ENCODE measurements at places on chromosomes 12 and 14. TPM values are rescaled to one million over a fixed set of nuclear protein-coding genes. Genes with fewer than 3 reads are reported as not detected.

DNA sequence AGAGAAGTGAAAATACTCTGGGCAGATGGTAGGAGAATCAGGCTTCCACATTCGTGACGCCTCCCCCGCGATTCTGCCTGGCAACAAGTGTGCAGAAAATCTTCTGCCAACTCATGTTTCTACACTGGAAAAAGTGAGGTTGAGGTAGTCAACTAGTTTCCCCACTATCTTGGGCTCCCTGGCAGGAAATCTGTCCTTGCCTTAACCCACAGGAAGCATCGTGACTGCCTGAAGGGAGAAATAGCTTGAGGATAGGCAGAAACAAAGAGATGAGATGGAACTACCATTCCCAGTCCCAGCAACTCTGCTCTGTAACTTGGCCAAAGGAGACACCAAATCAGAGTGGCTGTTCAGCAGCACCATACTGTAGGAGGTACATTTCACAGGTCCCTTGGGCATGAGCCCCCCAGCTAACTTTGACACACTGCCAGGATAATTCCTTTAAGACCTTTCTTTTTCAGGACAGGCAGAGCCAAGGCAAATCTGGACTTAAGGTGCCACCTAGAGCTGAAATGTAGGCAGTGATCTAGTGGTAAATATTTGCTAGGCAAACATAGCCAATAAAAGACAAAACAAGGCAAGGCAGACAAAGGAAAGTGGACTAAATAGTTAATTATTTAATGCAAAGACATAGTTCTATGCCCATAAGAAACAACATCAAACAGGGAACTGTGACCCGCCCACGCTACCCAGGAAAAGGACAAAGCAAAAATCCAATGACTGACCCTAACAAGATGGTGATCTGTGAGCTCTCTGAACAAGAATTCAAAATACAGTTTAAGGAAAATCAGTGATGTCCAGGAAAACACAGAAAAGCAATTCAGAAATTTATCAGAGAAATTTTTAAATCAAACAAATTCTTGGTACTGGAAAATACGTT, 205.1 kb downstream of the PTPRO start:
- DNase-seq, result peak; percentile 24

DNA sequence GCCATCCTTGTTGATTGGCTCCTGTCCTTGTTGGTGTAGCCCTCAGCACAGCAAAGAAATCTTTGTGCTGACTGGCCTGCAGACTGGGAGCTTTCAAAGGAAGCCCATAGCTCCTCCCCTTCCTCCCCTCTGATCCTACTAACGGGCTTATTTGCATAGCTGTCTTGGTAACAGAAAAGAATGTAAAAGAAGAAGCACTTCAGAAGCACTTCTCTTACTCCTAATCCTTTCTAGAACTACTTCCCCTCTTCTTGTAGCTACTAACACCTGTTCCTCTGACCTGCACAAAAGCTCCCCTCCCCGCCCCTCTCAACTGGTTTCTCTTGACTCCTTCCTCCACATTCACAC, 14.3 kb upstream of the RIC8B start:
- no peak for DNase-seq

DNA sequence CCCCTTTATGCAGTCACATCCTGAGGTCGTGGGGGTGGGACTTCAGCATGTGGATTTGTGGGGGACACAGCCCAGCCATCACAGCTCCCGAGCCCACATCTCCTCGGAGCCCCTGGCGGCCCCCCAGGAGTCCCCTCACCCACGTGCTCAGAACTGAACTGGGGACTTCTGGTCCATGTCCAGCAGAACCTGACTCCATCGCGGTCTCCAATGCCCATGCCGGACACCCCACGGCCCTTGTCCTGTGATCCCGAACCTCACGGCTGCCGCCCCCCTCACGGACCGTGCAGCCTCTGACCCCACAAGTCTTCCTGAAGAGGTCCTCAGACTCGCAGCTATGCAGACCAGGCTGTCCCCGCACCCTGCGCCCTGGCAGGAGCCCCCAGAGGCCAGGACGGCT, 13.5 kb upstream of the FBRSL1 start:
- DNase-seq, result no peak

- no peak for DNase-seq
Observed at GRCh38 chr12:68180792-68181744, 21.5 kb upstream of the IFNG start.

- no peak for DNase-seq
Observed at GRCh38 chr12:120376934-120377572, 8.1 kb upstream of the MSI1 start.

Gene FIGNL2
- not detected for total RNA-seq

Gene TTC8
- total RNA-seq, result 16.9 TPM

Gene HOXC11
- total RNA-seq, result not detected
